ENCODE measurements at places on chromosomes 7 and 10.
A peak's percentile ranks its signal among the peaks of the same experiment; 100 is the strongest.

DNA sequence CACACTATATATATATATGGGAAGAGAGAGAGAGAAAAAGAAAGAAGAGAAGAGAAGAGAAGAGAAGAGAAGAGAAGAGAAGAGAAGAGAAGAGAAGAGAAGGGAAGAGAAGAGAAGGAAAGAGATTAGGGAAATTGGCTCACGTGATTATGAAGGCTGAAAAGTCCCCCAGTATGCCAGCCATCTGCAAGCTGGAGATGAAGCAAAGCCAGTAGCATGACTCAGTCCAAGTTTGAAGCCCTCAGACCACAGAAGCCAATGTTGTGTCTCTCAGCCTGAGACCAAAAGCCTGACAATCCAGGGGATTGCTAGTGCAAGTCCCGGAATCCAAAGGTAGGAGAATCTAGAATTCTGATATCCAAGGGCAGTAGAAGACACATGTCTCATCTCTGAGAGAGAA lies 206.3 kb upstream of the PRSS1 start:
- DNase-seq: peak; percentile 72

DNA sequence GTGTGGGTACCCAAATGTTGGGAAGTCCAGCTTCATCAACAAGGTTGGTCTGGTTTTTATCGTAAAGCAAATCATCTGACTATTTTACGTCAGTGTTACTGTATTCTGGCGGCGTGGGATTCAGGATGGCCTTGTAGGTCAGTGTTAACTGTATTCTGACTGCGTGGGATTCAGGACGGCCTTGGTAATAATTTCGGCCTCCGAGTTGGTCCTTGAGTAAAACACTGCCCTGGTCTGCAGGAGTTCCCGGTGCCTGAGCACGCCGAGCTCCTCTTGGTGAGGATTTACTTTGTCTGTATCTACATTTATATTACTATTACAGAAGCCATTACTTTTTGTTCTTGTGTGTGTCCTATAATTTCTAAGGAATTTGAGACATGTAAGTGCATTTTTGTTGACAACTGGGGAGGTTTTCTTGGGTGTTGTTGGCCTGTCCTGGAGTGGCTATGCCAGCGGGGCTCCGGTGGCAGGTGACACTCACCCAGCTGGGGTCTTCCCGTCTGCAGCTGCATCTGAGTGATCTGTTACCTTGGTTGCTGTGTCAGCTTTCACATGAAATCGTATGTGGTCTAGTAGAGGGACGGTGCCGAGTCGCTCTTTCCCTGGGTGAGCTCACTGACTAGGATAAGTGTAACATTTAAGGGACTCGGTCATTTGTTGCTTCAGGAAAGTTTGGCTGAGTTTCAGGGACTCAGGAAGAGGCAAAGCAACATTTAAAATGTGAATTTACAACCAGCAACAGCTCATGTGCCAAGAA lies 9.2 kb downstream of the GTPBP4 start:
- no peak for DNase-seq

DNA sequence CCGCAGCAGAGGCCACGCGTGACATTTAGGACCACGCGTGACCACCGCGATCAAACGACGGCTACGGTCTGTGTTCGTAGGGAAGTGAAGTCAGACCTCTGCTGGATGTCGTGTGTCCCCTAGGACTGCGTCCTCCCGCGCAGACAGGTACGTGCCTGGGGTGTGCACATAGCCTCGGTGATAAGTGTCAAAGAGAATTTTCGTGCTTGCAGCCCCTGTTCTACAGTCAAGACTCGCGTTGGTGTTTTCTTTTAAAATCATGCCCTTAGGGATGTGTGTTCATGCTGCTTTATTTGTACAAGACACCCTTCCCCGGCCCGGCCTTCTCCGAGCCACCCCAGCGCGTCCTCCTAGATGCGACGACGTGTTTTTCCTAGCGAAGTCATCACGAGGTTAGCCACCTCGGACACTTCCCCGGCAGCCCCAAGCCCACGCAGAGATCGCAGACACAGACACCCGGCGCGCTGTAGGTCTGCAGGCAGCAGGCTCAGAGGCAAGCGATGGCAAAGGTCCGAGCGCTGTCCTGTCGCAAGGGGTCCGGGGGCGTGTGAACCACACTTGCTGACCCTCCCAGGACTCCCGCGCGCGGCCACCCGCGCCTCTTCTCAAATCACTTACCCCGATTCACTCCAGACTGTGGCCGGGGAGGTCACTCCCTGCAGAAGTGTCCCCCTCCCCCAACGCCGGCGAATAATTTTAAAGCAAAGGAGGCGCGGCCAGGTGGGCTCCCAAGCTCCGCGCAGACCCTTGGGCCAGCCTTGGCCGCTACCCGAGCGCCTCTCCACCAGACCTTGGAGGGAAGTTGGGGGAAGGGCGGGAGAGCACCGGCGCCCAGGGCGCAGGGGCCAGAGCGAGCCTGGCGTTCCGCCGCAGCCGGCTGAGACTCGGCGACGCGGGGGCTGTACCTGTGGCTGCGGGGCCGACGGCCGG lies 552 bp downstream of the MKX start:
- no peak for DNase-seq

DNA sequence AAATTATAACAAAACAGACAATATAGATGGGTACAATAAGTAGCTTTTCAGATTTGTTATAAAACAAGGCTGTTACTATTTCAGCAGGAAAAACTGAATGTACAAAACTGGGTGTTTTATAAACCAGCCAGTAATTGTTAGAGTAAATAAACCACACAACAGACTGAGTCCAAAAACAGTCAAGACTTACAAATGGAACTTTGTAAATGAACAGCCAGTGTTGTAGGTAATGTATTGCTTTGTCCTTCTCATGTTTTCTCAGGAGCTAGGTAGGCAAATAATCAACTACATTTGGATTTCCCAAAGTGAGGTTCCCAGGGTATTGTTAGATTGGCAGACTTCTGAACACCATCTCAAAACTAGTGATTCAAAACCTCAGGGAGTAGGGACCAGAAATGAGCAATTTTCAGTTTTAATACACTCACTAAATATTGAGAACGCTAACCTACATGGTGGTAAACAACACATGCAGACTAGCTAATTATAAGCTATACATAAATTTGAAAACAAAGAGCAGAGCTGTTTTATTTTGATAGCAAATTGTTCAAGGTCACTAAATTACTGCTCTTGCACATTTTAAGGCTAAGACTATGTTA lies 36.2 kb downstream of the HERPUD2 start:
- DNase-seq: no peak

DNA sequence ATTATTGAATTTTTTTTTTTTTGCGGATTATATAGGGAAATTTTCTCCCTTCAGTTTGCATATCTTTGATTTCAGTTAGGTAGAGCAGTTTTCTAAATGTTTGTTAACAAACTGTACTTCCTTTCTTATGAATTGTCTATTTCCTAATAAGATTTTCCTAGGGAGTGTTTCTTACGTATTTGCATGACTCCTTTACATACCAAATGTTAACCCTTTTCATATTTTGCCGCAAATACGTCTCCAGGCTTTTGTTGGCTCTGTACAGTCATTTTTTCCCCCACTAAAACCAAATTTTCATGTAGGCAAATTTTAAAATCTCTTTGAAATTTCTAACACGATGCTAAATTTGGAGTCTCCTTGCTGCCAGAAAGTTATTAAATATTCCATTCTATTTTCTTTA lies 1.9 kb upstream of the FRAT2 start:
- no peak for DNase-seq

DNA sequence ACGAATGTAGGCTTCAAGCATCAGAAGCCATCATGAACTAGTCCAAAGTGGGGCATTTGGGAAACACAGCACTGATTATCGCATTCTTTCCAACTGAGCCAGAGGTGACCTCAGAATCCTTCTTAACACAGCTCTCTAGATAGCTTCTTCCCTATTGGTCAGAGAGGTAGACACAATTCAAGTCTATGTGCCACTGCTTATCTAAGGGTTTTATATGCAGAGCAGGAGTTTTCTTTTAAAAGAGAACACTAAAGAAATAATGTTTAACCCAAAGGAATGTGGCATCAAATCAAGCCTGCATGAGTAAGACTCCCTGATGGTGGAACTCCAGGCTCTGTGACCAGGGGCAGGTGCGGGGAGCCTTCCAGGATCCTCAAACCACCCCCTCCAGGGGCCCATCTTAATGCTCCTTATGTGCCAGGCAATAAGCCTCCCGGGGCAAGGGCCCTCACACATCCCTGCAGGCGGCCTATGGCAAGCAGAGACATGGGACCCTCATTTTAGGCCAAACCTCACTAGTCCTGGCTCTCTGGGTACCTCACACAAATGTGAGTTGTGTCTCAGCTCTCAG lies 13.8 kb downstream of the HSPA12A start:
- DNase-seq: no peak

DNA sequence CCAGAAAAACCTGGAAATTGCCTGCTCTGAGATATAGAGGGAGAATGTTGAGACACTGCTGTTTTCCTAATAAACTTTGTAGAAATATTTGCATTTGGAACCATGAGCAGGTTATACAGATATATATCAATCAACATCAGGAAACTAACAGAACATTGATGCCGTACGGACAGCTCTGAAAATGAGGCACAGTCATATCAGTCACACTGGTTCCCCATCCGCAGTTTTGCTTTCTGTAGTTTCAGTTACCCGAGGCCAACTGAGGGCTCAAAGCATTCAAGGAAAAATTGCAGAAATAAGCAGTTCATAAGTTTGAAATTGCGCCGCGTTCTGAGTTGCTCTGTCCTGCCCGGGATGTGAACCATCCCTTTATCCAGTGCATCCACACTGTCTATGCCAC lies 137.9 kb downstream of the KLF6 start:
- no peak for DNase-seq

DNA sequence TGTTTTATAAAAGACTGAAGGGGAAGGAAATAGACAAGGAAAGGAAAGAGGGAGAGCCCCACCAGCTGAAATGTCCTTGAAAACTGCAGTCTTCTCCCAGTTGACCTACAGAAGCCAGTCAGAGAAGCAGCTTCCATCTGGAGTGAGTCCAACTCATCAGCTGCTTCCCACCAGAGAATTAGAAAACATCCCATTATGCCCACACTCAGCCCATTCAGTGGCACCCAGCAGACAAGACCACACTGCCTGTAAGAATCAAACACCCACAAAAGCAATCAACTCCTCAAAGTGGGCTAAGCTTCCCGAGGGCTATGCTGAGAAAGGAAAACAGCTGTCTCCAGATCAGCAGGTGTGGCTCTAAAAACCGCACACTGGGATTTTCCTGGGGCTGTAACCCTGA lies 29.6 kb upstream of the TMEM213 start:
- DNase-seq: no peak

DNA sequence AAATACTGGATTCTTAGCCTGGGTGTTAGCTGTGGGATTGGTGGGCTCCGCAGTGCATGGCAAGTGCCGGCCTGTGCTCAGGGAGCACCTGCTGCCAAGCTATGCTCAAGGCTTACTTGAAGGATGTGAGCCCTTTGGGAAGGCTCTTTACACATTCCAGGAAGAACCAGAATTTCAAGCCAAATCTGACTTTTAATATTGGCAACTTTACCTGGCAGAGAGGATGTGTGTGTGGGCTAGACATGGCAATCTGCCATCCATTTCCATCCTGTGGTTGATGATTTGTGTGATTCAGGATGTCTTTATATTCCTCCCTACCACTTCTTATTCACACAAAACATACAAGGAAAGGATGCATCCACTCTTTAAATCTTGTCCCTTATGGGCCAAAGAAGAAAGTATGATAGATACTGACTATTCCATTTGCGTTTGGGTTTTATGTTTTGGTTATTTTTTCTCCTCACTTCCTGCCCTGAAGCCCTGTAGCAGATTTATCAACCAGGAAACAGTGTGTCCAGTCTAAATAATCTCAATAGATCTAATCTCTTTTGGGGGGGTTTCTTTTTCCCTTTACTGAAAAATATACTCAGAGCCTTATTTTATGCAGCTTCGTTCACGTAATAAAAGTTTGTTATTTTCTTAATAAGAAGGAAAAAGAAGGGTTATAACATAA lies 247.1 kb downstream of the COBL start:
- no peak for DNase-seq

GRCh38 chr10:74957285-74957961 lies 131.0 kb downstream of the KAT6B start:
- DNase-seq: no peak

- DNase-seq: no peak
Measured at GRCh38 chr7:4151524-4151923, 530.6 kb upstream of the FOXK1 start.

- DNase-seq: no peak
Measured at GRCh38 chr10:96655461-96656197, 64.7 kb downstream of the PIK3AP1 start.

DNA sequence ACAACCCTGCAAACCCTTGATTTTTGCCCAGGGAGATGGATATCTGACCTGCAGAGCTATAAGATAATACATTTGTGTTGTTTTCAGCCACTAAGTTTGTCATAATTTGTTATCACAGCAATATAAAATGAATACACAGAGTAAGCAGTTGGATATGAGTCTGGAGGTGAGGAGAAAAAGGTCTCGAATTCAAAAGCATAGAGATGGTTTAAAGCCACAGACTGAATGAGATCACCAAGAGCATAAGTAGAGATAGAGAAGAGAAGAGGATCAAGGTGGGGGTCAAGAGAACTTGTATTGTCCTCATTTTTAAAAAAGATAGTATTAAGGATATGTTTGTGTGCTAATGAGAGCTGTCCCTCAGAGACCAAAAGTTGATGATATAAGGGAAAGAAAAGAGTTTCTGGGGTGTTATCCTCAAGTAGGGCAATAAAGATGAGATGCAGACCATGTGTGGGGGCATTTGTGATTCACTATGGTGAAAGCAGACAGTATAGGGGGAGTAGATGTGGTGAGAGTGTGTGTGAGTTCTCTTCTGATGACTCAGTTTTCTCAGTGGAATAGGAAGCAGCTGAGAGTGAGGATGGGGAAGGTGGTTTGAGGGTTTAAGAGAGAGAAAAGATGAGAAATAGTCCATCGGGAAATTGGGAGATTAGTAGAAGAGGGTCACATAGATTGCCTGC lies 25.8 kb upstream of the PCGF5 start:
- peak; percentile 65 for DNase-seq

GRCh38 chr7:1446620-1447032 lies 12.6 kb downstream of the MICALL2 start:
- DNase-seq: no peak
